ENCODE measurements at places on chromosomes 5 and 9. TPM values are rescaled to one million over a fixed set of nuclear protein-coding genes. Genes with fewer than 3 reads are reported as not detected.

The GADD45G gene
- 9.3 TPM for total RNA-seq

The PCDHGC3 gene
- 41.5 TPM for total RNA-seq

The SLC27A6 gene
- total RNA-seq = 1.1 TPM

The NR6A1 gene
- 5.1 TPM for total RNA-seq

DNA sequence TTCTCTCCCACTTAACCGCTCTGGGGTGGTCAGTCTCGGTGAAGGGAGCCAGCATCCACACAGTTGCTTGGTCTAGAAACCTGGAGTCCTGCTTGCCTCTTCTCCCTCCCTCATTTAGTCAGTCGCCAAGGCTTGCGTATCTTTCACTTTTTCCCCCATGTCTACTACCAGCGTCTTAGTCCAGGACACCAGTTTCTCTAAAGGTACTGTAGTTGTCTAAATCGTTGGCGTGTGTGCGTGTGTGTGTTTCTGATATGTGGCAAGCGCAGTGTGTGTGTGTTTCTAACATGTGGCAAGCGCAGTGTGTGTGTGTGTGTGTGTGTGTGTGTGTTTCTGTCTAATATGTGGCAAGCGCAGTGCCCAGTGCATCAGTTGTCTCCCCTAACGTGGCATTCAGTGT, 641 bp downstream of the ATP6V1G1 start:
- DNase-seq = peak; percentile 11

DNA sequence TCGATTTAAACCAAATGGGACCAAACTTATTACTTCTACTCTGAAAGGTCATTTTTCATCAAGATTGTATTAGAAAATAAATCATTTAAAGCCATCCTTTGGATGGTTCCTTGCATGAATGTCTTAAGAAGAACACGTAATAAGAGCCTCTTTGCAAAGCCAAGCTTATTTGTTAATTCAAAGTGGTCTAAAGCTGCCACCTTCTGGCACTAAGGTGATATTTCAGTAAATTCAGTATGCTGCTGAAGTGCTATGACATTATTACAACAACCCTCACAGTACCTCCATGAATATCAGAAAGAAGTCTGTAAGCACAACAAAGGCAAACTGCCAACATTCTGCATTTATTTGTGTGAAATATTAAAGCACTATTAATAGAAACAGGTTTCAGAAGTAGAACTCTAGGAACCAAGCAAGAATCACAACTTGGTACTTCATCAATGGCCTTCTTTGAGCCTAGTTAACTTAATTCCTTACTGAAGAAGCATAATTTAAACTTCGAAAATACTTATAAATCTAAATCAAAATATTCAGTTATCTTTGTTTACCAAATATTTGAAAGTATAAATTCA, 53.1 kb upstream of the TYRP1 start:
- peak; percentile 30 for DNase-seq

DNA sequence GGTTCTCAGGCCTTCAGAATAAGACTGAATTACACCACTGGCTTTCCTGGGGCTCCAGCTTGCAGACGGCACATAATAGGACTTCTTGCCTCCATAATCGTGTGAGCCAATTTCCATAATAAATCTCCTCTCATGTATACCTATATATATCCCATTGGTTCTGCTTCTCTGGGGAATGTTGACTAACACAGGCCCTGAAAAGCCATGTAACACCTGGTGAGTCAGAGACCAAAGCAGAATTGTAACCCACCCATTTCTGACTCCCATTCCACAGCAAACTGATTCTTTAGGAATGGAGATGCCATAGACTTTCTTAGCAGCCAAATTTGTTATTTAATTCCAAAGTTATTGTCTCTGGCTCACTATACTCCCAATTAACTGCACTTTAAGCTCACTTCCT, 85.4 kb upstream of the AGXT2 start:
- no peak for DNase-seq

DNA sequence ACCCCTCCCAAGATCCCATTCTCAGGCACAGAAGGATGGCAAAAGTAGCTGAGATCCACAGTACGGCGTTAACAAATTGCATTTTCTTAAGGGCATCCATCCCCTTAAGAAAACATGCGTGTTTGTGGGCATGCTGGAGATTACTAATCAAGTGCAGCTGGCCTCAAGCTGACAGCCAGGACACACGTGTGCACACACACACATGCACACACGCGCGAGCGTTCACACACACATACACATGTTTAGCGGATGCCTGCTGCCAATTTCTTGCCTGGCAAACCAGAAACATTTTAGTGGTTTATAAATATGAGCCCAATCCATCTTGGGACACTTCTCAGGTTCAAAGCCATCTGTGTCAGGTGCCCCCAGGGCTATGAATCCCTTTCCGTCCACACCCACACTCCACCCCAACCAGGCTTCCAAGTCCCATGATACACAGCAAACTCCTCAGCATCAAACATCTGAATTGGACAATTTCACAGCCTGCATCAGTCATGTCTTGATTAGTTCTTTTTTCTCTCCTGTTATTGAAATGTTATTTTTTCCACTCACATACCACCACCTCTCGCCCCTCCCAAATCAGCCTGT, 23.5 kb upstream of the SMIM23 start:
- DNase-seq = no peak

DNA sequence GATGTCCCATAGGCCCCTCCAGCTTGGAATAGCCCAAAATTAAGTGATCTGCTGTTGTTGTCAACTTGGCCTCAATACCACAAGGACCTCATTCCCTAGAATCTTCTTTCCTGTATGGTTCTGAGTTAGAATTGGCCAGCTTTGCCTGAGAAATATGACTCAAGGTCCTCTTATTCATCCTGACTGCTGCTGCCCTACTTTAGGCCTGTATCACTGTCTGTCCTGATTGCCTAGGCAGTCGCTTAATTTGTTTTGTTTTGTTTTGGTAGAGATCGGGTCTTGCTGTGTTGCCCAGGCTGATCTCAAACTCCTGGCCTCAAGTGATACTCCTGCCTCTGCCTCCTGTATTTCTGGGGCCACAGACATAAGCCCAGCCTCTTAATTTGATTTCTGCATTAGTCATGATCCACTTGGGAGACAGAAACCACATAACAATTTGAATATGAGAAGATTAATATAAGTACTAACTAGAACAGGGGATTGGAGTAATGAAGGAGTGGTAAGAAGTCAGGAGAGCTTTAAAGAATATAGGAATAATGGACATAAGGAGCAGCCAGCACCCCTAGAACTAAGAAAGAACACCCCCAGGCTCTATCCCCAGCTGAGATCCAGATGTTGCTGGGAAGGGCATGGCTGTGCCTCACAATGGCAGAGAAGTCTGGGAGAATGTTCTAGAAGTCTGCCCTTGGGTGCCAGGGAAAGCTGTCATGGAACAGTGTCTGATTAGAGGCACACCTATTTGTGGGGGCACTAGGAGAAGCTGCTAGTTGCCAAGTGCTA, 4.6 kb downstream of the TEX53 start:
- DNase-seq = no peak

- no peak for DNase-seq
These were observed 6.8 kb upstream of the CCL21 start for GRCh38 chr9:34716711-34717110.

DNA sequence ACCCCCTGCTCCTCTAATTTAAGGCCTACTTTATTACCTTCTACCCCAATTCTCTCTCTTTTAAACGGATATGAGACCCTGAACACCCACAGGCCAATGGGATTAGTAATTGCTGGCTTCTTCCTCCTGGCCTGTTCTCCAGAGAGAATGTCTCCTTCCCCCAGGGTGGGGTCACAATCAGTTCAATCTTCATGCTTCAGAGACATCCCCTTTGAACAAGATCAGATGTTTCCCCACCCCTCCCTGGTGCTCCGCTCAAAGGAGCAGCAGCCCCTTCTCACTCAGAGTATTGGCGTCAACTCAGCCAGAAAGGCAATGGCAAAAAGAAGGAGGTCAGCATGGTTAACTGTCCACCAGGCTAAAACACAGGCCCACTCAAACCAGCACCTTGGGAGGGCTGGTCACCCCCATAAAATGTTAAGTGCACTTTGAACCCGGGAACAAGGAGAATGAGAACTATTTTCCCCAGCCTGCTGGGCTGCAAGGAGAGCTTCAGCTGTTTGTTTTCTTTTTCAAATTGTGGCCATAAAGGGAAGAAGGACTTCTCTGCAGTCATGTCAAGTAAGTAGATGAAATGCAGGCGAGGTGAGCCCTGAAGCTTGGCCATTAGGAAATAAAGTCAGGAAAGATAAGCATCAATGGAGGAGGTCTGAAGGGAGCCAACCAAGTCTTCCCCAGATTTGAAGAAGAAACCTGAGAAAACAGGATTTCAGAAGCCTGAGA, 20.1 kb downstream of the LHFPL2 start:
- peak; percentile 28 for DNase-seq

- DNase-seq = peak; percentile 31
These were observed 390.4 kb downstream of the ARHGEF28 start for GRCh38 chr5:74016373-74016772.

- no peak for DNase-seq
These were observed 40.0 kb downstream of the GAS1 start for GRCh38 chr9:86907346-86907745.
